Body of pancreas (tissue), 4 donors: ENCODE measurements at places on chromosomes 5 and 9.

- no peak for DNase-seq
Observed at GRCh38 chr9:133372144-133372543, 3.7 kb downstream of the SURF4 start.

- DNase-seq, result no peak
Observed at GRCh38 chr5:17838469-17838868, 204.2 kb downstream of the TAF11L14 start.

DNA sequence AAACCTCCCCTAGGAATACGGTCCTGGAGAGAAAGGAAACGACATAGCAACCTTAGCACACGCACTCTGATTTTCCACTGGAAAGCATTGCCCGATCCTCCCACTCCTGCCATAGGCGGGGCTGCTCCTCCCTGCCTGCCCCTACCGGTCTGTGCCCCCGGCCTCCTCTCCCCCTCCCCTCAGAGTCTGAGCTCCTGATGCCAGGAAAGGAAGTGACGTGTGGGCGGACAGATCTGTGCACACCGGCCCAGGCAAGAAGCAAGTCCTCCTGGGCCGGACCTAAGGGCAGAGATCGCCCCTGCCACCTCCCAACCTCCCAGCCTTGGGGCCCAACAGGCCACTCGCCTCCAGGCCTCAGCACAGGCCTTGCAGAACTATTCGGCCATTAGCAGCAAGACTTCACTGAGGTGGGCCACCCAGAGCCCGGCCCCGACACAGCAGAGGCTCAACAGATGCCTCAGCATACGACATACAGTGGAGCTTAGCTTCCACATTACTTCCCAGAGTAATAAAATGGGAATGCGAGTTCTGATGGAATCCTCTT, 7.2 kb downstream of the NINJ1 start:
- peak; percentile 5 for DNase-seq

- no peak for DNase-seq
Observed at GRCh38 chr5:55621229-55621628, 86.5 kb upstream of the PLPP1 start.

DNA sequence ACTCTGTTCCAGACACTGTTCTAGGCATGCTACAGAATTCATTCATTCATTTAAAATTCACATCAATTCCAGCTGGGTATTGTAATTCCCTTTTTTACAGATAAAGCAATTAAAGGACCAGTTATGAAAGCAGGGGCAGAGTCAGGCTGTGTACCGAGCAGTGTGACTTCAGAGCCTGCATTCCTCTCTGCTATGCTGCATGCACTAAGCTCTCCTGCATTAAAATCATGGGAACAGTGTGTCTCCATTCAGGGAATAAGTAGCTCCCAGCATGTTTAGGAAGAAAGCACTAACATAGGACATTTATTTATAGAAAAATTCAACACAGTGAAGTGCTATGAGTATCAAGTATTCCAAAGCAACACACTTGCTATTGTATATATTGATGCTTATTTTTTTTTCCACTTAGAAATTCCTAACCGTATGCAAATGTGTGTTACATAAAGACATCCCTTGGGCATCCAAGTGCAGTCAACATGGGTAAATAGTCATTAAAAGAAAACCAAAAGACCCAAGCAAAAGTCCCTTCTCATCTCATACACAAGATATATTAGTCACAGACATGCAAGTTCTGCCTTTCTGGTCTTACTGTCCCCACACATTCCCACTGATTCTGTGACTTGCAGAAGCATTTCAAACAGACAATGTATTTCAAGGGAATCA, 173.7 kb downstream of the GABRB2 start:
- DNase-seq, result no peak

- no peak for DNase-seq
Observed at GRCh38 chr5:167816864-167817263, 474.6 kb upstream of the WWC1 start.

- no peak for DNase-seq
Observed at GRCh38 chr5:138476918-138477317, 11.6 kb downstream of the EGR1 start.

DNA sequence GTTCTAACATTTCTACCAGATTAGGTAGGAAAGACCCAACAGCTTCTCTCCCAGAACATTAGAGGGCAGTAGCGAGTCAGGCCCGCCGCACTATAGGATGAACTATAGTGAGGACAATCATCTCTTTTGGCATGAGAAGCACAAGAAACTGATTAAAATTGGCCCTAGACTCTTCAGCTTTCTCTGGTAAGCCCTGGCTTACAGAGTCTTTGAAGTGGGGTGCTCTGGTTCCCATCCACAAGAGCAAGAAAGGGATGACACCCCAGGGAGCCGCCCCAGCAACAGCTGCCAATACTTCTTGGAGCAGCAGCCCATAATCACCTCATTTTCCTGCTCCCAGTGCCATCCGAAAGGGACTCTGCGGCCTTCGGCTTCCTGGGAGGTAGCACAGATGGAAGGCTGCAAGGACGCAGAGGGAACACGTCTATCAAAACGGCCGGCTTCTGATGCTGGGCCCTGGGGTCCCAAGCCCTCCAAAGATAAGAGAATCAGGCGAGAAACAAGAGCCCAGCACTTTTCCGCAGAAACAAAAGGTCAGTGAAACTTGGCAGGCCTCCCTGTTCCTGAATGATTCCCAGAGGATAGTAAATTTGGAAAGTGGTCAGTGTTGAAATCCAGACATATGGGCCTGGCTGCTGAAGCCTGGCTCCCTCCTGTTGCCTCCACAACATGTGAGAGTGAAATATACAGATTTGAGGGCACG, 69.3 kb downstream of the HSD17B3 start:
- peak; percentile 43 for DNase-seq

GRCh38 chr9:2655411-2655901, 33.9 kb downstream of the VLDLR start:
- DNase-seq, result no peak

DNA sequence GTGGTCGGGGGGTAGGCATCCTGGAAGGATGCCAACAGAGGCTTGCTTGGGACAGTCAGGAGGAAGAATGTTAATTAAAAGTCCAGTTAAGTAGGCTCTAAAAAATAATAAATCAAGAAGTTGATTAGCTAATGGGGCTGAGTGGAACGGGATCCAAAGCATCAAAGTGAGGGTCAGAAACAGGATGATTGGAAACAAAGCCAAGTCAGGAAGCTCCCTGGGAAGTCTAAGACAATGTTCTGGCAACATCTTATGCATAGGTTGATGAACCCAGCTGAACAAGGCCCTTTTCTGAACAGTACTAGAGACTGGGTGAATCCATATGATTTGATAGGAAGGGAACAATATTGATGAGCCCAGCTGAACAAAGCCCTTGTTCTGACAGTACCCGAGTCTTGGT, 50.2 kb upstream of the STARD4 start:
- DNase-seq, result no peak

DNA sequence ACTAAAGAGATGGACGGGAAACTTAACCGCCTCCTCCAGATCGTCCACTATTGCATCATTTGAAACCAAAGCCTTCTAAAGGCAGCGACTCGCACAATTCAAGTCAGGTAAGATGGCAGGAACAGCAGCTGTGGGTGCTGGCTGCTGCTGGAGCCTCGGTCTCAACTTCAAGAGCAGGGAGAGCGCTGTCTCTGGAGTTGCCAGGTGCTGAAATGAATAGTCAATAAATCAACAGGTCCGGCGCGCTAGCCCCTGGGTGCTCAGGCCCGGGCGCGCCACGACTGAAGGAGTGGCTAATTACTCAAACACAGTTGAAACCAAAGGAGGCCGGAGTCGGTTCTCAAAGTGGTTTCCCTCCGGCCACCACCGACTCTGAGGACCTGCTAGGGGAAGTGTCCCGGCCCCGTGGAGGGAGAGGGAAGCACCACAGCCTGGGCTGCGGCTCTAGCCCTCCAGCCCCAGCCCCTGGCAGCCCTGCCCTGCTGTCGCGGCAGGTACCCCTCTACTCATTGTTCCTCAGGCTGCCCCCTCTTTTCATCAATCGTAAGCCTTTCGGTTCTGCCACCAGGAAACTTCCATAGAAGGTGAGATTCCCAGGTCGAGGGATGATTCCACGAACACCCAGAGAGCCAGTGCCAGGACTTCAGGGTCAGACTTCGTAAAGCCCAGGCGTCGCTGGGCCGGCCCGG, 804 bp downstream of the TTC39B start:
- DNase-seq, result peak; percentile 89

DNA sequence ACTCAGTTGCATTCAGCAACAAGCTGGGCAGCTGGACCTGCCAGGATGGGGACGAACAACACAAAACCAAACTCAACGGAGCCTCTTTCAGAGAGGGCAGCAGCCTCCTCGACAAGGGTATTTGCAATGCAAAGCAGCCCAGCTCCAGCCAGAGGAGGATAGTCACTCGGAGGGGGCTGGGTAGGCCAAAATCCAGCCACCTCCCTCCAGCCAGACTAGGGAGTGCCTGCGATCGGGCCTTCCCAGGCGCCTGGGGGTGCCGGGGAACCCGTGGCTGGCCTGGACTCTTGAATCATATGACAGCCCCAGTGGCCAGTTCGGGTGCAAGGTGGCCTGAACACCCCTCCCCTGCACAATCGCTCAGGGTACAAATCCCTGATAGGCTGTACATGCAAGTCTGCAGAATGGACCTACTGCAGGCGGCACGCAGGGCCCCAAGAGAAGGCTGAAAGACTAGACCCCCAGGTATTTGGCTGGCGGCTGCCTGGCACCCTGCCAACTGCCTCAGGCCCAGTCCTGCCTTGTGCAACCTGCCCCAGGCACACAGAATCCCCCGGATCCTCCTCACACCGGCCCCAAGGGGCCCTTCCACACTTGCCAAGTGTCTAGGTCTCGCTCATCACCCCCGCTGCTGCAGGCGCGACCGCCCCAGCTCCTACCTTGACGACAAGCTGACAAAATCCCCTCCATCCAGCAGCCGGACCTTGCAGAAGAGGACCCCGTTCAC, 1.3 kb downstream of the EEIG1 start:
- no peak for DNase-seq

DNA sequence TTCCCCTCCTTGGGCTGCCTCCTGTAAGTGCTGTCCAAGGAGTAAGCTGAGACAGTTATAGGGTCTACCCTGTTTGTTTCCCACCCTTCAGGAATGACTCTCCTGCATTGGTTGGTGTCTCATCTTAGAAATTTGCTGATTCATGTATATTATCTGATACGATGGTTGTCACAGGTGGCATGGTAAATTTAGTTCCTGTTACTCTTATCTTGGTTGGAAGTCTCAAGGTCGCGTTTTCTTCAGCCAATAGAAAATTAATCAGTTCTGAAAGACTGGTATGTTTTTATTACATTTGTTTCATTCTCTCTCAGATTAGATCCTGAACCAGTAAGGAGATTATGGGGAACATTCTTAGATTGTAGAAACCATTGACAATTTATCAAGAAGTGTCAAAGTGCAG, 42.7 kb downstream of the SCGB3A1 start:
- DNase-seq, result peak; percentile 46

DNA sequence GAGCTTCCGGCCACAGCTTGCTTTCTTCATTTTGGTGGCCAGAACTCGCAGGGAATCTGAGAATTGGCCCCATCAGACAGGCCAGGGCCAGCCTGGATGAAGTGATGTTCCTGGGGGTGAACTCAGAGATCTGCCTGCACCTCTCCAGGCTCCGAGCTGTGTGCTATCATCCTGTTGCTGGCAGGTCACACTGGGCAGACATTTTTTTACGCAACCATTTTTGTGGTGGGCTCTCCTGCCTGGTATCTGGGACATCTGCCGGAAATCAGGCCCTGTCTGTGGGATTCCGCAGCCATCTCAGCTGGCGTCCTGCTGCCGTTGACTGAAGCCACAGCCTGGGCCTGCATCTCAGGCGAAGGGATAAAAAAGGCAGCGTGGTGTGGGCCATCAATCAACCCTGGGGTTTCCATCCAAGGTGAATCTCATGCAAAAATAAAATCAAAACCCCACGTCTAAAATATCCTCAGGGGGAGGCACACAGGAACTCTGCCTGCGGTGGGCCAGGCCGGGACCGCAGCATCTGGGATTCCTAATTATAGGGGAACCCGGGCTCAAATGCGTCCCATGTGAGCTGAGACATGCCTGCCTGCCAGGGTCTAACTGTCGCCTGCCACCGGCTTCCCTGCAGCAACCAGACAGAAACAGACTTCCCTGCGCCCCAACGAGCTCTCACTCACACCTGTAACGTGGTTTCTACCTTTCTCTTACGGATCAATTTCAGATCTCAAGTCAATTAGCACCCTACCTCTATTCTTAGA, 174.3 kb downstream of the SYK start:
- DNase-seq, result no peak

DNA sequence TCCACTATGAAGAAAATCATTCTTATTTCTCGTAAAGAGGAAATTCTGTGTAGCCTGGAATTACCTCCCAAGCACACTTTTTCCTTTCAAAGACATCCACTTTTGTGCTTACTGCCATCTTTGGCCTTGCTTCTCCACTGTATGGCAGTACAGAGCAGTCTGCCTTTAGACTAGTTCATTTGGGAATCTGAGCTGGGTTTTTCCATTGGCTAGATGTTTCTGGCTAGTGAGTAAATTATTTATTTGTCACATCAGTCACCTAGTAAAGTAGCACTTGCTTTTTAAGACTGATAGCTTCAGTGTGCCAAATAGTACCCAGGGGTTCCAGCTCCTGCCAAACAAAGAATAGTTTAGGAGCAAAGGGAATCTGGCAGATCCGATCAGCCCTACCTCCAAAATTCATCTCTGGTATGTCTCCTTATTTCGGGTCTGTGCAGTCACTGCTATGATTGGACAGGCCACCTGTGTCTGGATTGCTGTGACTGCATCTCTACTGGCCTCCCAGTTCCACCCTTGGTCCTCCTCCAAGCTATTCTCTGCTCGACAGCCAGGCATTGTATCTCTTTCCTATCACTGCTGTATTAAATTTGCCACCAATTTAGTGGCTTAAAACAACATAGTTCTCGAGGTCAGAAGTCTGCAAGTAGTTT, 97.6 kb downstream of the NUDT12 start:
- DNase-seq, result no peak

DNA sequence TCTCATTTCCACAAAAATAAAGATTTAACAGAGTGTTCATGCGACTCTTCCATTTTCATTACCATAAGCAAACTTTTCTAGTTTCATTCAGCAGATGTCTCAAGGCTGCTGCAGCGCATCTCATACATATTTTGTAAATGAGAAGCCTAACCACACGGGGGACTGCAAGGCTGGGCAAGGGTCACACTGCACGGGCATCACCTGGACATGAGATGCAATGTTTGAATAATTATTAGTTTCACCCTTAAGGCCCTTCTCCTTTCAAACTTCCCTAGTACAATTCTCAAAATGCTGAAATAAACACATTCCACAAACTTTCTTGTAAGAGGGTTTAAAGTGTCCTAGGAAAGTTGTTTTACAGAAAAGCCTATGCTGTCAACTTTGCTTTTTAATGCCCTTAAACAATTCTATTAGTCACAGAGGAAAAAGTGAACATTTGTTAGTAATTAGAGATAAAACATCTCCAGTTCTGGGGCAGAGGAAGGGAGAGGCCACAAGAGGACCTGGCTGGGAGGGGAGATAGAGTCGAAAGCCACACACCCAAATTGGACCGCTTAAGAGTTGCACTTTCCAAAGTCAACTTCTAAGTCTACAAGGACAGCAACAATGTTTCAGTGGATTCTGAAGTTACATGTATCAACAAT, 1.3 kb downstream of the DENND1A start:
- no peak for DNase-seq

GRCh38 chr5:53333160-53333559, 147.3 kb upstream of the FST start:
- DNase-seq, result no peak
